ENCODE measurements at places on chromosomes 3 and 15. TPM values are rescaled to one million over a fixed set of nuclear protein-coding genes. Genes with fewer than 3 reads are reported as not detected.

DNA sequence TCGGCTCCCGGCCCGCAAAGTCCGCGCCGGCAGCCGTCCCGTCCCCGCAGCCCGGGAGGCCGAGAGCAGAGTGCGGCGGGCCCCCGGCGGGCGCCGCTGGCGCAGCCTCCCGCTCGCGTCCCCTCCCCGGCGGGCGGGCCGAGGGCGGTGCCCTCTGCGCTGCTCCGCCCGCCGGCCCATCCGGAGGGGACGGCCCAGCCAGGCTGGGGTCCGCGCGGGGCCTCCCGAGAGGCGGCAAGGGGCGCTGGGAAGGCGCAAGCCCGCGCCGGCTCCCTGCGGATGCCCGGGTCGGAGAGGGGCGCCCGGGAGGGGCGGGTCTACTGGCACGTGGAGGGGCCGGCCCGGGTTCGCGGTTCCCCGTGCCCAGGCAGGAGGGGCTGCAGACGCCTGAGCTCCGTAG is at the start of the genes CLCN2 and POLR2H:
CLCN2 (minus strand) TSS at position 74 of the 400 bp plus-strand sequence. CDS start 126 bp downstream, outside the sequence.
POLR2H (plus strand) TSS at position 179 of the 400 bp plus-strand sequence. CDS start 1,783 bp downstream, outside the sequence.
- no peak for DNase-seq

DNA sequence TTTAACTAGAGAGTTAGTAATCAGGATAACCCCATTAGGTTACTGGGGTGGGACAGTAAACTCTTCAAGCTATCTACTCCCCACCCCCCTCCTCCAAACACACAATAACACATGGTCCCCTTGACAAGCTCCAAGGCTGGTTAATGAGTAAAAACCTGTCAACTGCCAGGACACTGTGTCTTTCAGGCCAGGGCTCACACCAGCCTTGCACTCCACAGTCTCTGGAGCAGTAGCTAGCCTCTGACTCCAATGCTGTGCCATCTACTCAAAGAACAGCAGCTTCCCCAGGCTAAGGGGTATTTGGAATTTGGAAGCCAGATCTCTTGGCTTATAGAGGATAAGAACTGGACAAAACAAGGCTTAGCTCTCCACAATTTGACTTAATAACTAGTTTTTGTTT is 115.8 kb downstream of the LRIG1 start:
- no peak for DNase-seq

DNA sequence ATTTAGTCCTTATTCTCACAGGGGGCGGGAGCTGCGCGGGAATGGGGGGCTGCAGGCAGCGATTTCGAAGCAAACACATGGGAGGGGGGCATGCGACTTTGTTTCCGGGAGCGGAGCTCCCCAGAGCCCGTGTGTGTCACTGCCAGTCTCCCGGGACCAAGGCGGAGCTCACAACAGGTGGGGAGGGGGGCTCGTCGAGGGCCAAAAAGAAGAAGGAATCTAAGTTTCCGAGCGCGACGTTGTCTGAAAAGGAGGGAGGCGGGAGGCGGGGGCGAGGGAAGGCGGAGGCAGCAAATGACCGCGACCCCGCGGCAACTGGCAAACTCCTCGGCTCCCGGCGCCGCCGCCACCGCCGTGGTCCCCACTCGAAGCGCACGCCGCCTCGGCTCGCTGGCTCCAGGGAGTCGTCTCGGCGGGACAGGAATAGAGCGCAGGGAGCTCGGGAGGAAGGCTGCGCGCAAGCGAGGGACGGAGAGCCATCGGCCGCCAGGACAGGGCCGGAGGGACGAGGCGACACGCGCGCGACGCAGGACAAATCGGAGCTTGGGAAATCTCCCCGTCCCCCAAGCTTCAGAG is 1.4 kb downstream of the FOXP1 start:
- no peak for DNase-seq

- DNase-seq, result no peak
Observed at GRCh38 chr15:32004249-32004648, 26.1 kb upstream of the CHRNA7 start.

The ATP13A4 gene
- not detected for total RNA-seq

The SYNPR gene
- total RNA-seq, result 0.54 TPM

The EPHB1 gene
- 5.9 TPM for total RNA-seq

The FOXP1 gene
- 25.4 TPM for total RNA-seq

All from H1 (cell line).